ENCODE measurements at places on chromosomes 7 and 10.

GRCh38 chr10:1153251-1153763, 97.1 kb downstream of the WDR37 start:
- no peak for DNase-seq

GRCh38 chr10:8998751-8999150, 944.3 kb downstream of the GATA3 start:
- DNase-seq = no peak

DNA sequence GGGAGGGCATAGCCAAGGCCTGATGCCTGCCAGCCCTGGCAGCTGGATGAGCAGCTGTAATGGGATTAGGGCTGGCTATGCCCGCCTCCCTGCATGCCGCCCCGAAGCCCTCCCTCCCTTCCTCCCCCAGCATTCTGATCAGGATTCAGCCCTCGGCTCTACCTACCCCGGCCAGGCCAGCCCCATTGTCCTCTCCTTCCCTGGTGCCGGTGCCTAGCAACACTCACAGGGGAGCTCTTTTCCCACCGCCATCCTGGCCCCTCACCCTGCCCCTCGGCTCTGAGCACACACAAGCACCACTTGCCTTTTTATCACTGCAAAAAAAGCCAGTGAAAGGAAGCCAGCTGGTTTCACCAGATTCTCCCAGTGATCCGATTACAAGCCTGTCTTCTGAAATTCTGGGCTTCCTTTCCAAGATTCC, 9.0 kb upstream of the ADCYAP1R1 start:
- DNase-seq = no peak

- DNase-seq = peak; percentile 49
Measured at GRCh38 chr10:71840177-71840957, 10.7 kb downstream of the PSAP start.

- no peak for DNase-seq
Measured at GRCh38 chr7:54841772-54842697, 83.0 kb upstream of the SEC61G start.

GRCh38 chr10:97032624-97033023, 153.1 kb downstream of the SLIT1 start:
- no peak for DNase-seq

Measured in NCI-H446 treated with DMSO at 0.1 percent for 48 hours (cell line).